ENCODE measurements at places on chromosomes 2 and 18.
A peak's percentile ranks its signal among the peaks of the same experiment; 100 is the strongest.

DNA sequence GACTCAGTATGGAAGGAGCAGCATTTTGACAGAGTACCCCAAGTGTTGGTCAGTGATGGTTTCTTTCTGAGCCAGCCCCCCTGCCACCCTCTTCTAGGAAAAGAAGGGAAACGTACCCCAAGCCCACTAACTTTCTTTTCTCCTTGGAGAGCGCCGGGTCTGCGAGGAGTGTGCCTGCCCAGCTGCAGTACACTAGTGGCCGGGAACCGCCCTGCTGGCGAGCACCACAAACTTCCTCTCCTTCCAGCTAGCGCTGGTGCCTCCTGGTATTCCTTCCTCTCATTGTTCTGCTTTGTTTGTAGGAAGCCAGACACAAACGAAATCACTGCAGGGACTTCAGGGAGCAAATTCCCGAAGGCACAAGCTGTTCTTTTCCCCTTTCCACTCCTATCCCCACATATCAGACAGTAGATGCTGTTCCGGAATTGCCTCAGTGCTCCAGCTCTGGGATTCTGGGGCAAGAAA lies 1.8 kb downstream of the CCDC85A start:
- peak; percentile 24 for DNase-seq

DNA sequence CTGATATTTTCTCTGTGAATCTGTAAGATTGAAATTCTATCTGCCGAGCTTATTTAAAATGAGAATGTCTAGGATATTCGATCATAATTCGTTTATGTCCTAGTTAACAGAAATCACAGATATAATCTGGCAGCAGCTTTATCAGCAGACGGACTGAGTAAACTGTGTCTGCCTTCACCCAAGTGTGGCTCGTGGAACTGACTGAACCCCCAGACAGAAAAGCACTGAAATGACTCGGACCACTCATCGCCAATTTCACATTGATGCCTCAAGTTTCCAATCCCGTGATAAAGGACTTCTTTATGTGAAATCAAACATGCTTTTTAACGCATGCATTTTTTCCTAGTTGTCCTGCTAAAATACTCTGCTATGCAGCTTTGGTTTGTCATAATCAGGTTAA lies 15.9 kb downstream of the TNFRSF11A start:
- no peak for DNase-seq

DNA sequence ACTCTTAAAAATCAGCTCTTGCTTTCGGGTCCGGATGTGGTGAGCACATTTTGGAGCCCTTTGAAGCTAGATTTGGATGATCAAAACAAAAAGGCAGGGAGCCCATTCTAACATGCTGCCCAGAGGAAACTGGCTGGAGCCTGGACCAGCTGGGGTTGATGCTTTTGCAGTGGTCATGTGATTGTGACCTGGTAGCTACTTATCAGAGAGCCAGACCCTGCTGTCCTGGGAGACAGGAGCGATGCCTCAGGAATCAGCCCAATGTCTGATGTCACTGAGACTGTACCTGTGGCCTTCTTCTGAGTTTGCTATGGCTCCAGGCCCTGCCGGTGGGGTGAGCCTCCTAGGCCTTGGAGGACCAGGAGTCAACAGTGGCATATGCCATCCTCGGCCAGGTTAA lies 18.7 kb upstream of the SCLY start:
- no peak for DNase-seq

GRCh38 chr2:28662044-28662443 lies 89.6 kb upstream of the PPP1CB start:
- DNase-seq, result no peak

- no peak for DNase-seq
These were observed 44.1 kb downstream of the ZNF385B start for GRCh38 chr2:179817181-179817841.

GRCh38 chr18:56115071-56116015 lies 523.0 kb downstream of the TXNL1 start:
- DNase-seq, result no peak

- no peak for DNase-seq
These were observed 56.9 kb upstream of the ACVR1C start for GRCh38 chr2:157685572-157685971.

DNA sequence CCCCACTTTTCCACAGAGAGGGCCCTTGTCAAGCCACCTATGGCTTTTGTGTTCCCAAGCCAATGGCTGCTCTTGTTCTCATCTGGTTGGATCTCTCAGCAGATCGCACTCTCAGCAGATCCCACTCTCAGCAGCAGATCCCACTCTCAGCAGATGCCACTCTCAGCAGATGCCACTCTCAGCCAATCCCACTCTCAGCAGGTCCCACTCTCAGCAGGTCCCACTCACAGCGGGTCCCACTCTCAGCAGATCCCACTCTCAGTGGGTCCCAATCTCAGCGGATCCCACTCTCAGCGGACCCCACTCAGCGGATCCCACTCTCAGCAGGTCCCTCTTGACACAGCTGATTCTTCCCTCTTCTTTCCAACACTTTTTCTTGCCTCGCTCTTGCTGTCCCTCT lies 59.3 kb upstream of the MGAT4A start:
- no peak for DNase-seq

Data from NCI-H1105 treated with DMSO at 0.1 percent for 48 hours (cell line).